ENCODE measurements at places on chromosomes 11 and 22.

GRCh38 chr11:87604350-87604749 lies 566.6 kb downstream of the TMEM135 start:
- no peak for DNase-seq

- DNase-seq, result no peak
Observed at GRCh38 chr11:111406589-111406988, 27.5 kb upstream of the POU2AF1 start.

DNA sequence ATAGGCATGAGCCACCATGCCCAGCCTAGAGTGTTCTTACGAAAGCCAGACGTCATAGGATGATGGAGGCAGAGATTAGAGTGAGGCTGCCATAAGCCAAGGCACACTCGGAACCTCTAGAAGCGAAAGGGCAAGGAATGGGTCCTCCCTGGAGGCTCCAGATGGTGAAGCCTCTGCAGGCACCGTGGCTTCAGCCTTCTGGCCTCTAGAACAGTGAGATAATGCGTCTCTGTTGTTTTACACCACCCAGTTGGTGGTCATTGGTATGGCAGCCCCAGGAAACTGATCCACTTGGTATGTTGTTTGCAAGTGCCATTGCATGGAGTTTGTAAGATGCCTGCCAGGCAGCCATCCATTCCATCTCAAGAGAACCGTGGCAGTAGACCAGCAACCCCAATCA lies 791.0 kb downstream of the TBC1D22A start:
- no peak for DNase-seq

DNA sequence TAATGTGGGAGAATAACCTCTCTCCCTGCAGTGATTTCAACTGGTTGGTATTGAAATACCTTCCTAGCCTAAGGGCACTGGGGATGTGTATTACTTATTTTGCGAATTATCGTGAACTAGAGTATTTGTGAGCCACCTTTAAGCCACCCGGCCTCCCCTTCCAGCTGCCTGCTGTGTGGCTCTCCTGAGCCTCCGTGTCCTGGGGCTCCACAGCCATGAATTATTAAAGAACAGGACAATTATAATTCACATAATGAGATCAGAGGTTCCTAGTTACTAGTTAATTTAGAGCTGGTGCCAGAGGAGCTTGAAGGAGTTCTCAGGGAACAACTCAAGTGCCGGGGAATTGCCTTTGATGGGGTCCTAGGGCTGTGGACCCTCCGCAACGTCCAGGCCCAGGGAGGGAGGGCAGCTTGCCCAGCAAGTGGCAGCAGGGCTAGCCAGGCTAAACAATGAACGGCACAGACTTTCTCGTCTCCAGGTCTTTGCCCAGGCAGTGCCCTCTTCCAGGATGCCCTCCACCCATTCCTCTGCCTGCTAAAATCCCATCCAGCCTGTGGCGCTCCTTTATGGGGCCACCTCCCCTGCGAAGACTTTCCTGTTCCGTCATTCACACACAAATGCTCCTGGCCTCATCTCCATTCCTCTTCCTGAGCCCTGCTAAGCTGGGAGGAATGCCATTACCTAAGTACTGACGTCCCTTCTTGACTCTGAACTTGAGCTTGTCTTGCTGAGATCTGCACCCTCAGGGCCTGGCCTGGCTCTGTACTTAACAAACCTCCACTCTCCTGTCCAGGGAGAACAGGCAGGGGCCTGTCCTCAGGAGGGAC lies 91.5 kb downstream of the RTL6 start:
- DNase-seq, result no peak

- DNase-seq, result no peak
Observed at GRCh38 chr11:96506041-96506440, 116.2 kb downstream of the JRKL start.

GRCh38 chr11:72589802-72590761 lies 84.1 kb downstream of the PDE2A start:
- DNase-seq, result peak; percentile 56

GRCh38 chr11:105537531-105537930 lies 72.3 kb upstream of the GRIA4 start:
- DNase-seq, result no peak

- no peak for DNase-seq
Observed at GRCh38 chr11:123509737-123510578, 79.9 kb downstream of the GRAMD1B start.

GRCh38 chr11:118837868-118838267 lies 45.8 kb upstream of the CXCR5 start:
- no peak for DNase-seq

- no peak for DNase-seq
Observed at GRCh38 chr11:123082977-123083376, 21.0 kb upstream of the HSPA8 start.

DNA sequence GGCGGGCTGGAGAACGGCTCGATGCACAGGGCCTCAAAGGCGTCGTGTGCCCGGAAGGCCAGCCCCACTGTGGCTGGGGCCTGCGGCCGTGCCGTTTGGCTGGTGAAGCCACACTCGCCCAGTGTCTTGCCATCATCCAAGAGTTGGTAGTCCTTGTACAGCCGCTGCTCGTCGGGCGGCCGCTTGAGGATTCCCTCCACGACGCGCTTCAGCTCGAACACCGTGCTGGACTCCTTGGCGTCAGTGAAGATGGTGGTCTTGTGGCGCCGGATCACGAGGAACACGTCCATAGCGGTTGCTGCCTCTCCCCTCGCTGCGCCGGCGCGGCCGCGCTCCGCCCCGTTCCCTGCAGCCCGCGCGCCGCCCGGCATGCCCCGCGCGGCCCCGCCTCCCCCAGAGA lies 30.3 kb upstream of the PRDM10 start:
- DNase-seq, result no peak

GRCh38 chr22:30422481-30423300 lies 2.9 kb upstream of the MTFP1 start:
- DNase-seq, result no peak

DNA sequence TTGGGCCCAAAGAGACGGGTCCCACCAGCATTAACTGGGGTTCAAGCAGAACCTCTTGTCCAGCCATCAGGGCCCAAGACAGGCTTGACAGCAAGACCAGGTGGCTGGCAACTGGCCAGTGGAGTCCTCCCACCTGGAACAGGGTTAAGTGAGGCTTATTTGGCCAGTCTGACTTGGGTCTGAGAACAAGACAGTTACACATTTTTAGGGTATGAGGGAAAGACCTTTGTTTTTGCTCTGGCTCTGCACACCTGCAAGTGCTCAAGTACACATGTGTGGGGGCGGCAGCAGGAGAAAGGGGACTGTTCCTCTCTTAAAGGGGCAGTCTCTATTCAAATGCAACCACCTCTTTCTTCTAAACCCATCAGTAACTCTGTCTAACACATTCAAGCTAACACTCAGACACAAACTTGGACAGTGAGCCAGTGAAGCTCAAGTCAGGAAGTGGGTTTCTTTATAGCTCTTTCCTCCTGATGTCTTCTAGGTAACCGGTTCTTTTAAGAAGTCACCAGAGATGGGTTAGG lies 116.2 kb downstream of the ETS1 start:
- peak; percentile 76 for DNase-seq

DNA sequence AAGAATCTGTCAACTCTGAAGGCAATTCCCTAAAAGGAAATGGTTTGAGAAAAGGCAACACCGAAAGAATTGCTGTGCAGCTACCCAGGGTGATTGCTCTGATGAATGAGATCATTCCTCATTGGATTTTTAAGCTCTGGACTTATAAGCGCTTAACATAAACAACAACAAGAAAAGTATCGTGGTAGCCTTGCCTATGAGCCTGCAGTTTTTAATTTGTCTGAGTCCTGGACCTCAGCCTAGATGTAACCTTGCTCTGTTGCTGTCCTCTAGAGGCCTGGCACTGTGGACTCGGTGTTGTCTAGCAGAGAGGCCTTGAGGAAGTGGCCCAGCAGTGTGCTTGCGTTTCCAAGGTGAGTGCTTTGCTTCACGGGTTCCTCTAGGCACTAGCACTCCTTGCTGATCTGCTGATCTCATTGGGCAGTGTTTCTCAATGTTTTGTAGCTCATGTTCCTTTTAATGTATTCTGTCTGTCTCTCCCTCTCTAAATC lies 20.4 kb downstream of the CCDC81 start:
- no peak for DNase-seq

DNA sequence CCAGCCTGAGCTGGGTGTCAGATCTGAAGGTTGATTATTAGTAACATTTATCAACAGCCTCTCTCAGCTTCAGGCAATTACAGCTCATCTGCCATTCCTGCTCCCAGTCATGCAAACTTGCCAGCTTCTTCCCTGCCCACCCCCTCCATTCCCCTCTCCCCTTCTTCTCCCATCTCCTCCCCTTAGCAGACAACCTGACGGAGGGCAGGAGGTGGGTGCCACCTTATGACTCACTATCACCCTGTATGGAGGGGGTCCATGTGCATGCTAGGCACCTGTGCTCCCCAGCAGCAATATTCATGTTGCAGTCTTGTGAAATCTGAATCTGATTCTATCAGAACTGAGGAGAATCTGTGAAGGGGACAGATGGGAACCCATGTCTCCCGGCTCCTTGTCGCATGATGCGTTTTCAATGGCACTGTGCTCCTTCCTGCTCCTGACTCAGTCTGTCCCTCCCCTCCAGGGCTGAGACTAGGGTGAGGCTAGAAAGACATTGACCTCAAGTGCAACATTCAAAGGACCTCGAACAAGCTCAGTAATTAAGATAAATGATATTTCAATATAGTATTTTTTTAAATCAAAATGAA lies 46.3 kb upstream of the TUB start:
- DNase-seq, result no peak

GRCh38 chr22:42443240-42444076 lies 11.3 kb upstream of the NFAM1 start:
- no peak for DNase-seq

GRCh38 chr11:94376841-94377240 lies 24.4 kb downstream of the GPR83 start:
- no peak for DNase-seq

GRCh38 chr22:42793848-42794405 lies 63.1 kb downstream of the ARFGAP3 start:
- DNase-seq, result no peak

- no peak for DNase-seq
Observed at GRCh38 chr11:119019996-119020395, 1.4 kb downstream of the TRAPPC4 start.

Measured in GM10248 (cell line).